Stimulated activated CD4-positive, alpha-beta T cell treated with anti-CD3 and anti-CD28 coated beads, Interleukin-1b, Interleukin-23, amount 100 ng/mL, for 4 hours (primary cell): ENCODE measurements at places on chromosomes 1 and 21.

- no peak for DNase-seq
Measured at GRCh38 chr1:178362747-178363146, 134.0 kb downstream of the CLEC20A start.

GRCh38 chr1:1032424-1032823 is 12.5 kb downstream of the AGRN start:
- no peak for DNase-seq

- no peak for DNase-seq
Measured at GRCh38 chr21:40689840-40690360, 157.1 kb downstream of the DSCAM start.

GRCh38 chr1:177054542-177054941 is 110.0 kb downstream of the ASTN1 start:
- no peak for DNase-seq

GRCh38 chr1:61732726-61733125 is 7.8 kb upstream of the TM2D1 start:
- no peak for DNase-seq

DNA sequence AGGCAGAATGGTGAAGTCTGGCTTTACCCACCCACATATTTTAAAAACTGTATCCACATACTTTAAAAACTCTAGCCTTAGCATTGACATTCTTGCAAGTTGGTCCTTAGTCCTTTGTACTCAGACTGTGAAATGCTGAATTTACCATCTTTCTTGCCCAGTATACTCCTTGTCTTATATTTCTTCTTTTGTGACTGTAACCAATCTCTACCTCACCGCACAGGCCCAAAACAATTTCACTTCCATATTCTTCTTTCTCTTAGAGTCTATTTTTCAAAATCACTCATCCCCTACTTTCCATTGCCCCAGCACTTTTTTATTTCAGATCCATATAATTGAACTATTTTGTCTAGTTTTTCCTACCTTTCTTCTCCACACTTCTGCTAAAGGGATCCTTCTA is 892.4 kb upstream of the B3GALT2 start:
- no peak for DNase-seq

GRCh38 chr1:176195547-176195946 is 11.5 kb downstream of the COP1 start:
- no peak for DNase-seq

GRCh38 chr1:226814751-226815537 is 55.5 kb upstream of the PSEN2 start:
- DNase-seq: no peak

GRCh38 chr1:20590306-20590777 is 1.4 kb downstream of the CDA start:
- no peak for DNase-seq

DNA sequence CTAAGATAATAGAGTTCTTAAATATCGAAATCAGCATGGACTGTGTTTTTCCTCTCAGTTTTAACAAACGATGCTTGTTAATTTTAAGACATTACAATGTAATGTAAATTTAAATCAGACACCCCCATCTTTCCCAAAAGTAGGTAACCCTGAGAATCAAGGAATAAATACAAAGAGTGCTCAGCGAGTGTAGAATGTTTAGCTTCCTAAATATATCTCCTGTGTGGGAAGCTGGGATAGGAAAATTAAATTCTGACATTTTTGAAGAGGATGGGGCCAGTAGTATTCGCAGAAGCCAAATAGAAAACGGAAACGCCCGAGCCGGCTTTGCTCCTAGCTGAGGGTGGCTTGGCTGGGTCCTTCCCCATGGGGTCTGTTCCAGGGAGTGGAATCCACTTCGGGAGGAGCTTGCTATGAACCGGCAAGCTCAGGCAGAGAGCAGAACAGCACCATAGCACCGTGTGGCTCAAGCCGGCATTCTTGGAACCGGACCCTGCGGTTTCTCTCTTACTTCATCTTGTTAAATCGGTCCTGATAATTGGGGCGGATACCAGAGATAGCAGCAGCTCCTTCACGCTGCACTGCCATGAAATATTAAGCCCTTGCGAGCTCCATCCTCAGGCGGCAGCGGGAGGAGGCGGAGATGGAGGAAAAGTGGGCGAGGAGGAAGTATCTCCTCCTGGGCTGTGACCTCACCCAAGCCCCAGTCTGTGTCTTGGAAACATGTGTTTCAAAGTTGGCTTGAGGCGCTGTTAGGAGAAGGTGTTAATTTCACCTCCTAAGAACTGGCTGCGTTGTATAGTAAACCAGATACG is 24.9 kb downstream of the MAP3K7CL start:
- DNase-seq: no peak

- no peak for DNase-seq
Measured at GRCh38 chr1:230423261-230423660, 2.9 kb downstream of the PGBD5 start.

DNA sequence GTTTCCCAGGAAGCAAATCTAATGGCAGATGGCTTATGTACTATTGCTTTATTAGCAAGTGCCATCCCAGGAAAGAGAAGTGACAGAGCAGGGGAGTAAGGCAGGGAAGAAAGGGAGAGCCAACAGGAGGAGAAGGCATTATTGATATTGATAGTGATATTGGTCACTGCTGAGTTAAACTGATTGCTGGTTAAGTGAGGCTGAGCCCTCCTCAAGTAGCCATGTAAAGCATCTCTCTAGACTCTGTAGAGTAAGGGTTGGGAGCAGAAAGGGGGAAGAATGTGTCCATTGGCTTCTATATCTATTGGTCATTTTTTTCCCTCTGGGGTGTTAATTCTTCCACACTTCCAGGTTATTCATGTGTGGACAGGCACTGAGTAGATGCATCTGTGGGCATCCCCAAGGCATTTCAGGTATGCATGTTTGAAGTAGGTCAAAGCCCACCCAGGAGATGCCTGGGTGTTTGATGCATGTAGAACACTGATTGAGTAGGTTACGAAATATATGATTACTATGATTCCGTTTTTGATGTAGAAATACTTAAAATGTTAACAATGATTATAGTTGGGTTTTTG is 290.5 kb upstream of the DPYD start:
- DNase-seq: no peak

DNA sequence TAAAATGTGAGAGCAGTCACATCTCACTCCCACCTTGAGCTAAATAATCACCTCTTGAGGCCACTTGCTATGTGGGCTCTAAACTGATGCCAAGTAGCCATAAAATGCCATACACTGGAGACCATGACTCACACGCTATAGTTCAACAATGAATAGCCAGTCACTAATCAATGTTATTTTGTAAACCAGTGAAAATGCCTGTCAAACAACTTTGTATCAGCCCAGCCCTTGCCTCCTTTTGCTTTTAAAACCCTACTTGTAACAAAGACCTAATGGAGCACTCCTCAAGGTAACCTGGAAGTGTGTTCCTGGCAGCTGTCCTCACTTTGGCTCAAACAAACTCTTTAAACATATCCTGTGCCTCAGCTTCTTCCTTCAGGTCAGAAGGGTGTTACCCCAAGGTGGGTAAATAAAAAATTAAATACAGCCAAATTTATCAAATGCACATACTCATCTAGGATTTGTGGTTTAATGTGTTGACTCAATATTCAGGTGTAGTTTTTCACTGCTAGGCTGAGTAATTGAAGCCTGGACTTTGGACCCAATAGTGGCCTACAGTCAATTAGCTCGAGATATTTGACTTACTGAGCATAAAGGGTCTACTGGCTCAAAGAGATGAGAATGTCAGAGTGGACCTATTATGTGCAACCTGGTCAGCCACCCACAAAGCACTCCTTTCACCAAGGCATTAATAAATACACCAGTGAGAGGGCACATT is 154.3 kb downstream of the COQ8A start:
- no peak for DNase-seq

- no peak for DNase-seq
Measured at GRCh38 chr1:66492424-66492823, 41.5 kb upstream of the SGIP1 start.

GRCh38 chr1:150410582-150411101 is 46.7 kb downstream of the RPRD2 start:
- no peak for DNase-seq

DNA sequence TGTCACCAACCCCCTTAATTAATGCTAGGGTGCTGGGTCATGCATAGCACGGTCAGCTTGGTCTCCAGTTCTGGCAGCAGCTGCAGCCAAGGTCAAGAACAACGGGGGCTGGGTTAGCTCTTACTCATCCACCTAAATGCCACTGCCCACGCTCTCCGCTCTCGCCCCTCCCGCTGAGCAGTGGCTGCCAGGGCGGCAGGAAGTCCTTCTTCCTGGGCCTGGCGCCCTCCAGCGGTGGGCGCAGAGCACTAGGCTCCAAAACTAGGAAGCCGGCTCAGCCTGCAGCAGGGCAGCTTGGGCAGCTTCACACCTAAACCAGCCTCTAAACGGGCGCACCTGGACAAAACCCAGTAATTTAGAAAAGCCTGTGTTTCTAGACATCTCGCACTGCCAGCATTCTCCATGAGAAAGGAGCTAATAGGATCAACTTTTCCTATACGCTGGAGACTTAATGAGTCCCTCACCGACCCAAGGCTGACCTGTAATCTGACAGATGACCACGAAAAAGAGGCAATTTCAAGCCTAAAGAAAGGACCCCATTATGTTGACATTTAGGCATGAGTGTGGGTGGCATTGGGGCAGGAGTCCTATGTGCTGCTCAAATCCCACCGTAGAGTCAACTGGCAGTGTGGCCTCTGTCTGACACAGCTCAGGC is 78.4 kb upstream of the LRRN2 start:
- peak; percentile 45 for DNase-seq

- peak; percentile 59 for DNase-seq
Measured at GRCh38 chr1:182781841-182782586, 7.6 kb upstream of the NPL start.

DNA sequence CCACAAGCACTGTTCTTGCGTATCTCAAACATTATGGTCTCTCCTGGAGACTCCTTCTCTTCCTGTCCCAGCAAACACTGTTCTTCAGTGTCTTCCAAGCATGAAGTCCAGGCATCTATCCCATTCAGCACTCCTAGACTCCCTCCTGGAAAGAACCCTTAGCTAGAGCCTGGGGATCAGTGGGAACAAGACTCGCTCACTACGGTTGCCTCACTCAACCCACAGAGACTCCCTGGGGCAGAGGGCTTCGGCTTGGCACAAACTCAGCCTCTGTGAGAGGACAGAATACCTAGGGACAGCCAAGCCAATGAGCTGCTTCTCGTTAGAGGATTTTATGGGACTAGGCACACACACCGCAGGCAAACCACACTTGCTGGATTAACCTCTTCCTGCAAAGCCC is 86.5 kb upstream of the IPO9 start:
- DNase-seq: no peak

GRCh38 chr1:218890451-218890850 is 283.2 kb upstream of the LYPLAL1 start:
- no peak for DNase-seq

- DNase-seq: no peak
Measured at GRCh38 chr1:82919837-82920236, 1079.1 kb downstream of the TTLL7 start.

DNA sequence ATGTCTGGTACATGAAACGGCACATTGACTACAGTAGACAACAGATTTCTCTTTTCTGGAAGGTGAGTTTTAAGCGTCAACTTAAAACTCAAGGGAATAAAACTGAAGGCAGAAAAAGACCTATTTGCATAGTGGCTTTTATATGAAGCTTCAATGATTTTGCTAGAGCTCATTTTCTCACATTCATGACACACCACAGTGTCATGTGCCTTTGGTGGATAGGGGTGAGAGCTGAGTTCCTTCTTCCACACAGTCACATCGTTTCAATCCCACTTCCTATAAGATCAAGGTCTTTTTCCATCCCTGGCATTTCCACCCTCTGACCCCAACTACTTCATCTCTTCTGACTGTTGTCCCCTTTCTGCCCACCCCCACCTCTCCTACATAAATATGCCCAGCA is 31.0 kb downstream of the IL12RB2 start:
- DNase-seq: no peak

DNA sequence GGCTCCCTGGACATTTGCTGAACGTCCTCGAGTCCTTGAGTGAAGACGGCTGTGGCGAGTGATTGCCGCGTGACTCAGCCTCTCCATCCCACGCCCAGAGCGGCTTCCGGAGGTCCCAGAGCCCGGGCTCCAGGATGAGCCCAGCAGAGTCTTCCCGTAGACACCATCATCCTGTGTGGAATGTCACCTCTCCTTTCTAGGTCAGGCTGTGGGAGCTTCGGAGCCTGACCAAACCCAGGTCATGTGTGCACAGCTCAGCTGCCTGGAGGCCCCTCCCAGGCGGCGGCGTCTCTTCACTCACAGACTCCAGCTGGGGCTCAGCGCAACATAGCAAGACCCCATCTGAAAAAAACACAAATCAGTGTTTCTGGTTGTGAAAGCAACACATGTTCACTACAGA is 38.2 kb downstream of the PRKCZ start:
- DNase-seq: no peak

- DNase-seq: peak; percentile 47
Measured at GRCh38 chr1:1616045-1616790, 918 bp downstream of the MIB2 start.

DNA sequence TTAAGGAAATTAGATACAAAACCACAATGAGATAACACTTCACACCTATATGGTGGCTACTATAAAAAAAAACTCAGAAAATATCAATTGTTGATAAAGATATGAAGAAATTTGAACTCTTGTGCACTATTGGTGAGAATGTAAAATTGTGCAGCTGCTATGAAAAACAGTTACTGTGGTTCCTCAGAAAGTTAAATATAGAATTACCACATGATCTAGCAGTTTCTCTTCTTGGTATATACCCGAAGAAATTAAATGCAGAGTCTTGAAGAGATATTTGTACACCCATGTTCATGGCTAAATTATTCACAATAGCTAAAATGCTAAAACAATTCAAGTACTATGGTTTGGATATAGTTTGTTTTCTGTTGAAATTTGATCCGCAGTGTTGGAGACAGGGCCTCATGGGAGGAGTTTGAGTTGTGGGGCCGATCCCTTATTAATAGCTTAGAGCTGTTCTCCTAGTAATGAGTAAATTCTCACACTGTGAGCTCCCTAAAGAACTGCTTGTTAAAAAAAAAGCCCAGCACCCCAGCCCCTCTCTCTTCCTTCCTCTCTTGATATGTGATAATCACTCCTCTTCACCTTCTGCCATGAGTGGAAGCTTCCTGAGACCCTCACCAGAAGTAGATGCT is 1412.1 kb downstream of the PLA2G4A start:
- DNase-seq: no peak

GRCh38 chr1:118773656-118774055 is 214.5 kb downstream of the TBX15 start:
- DNase-seq: no peak

GRCh38 chr1:24940231-24940630 is 10.2 kb upstream of the RUNX3 start:
- no peak for DNase-seq

- no peak for DNase-seq
Measured at GRCh38 chr1:205983925-205984725, 19.1 kb downstream of the RAB7B start.

GRCh38 chr1:8631163-8631562 is 186.3 kb downstream of the RERE start:
- no peak for DNase-seq

- DNase-seq: no peak
Measured at GRCh38 chr1:53554592-53555305, 95.5 kb downstream of the DMRTB1 start.

GRCh38 chr1:157969697-157970485 is 23.6 kb upstream of the KIRREL1 start:
- DNase-seq: no peak

GRCh38 chr1:94063379-94063778 is 57.6 kb downstream of the ABCA4 start:
- no peak for DNase-seq

GRCh38 chr1:14167884-14168283 is 430.6 kb upstream of the KAZN start:
- no peak for DNase-seq

- no peak for DNase-seq
Measured at GRCh38 chr1:239858529-239858928, 233.2 kb upstream of the FMN2 start.

GRCh38 chr21:42770717-42771502 is 108.4 kb downstream of the WDR4 start:
- no peak for DNase-seq
